ENCODE measurements at places on chromosomes 5 and 9.

GRCh38 chr5:151214614-151215545 is 9.0 kb downstream of the CCDC69 start:
- DNase-seq: peak; percentile 52

DNA sequence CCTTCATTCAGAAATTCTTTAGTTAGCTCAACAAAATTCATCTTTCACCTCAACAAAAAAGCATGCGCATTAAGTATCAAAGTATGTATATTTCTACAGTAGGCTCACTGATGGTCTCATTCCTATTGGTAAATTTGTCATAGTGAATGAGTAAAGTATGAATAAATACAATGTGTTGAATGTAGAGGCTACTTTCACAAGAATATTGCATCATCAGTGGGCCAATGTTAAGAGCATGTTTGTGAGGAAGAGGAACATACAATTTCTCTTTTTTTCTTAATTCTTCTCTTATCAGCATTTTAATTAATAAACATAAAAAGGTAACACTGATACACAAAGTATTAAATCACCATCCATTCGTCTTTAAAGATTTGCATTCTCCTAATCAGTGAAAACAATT is 505.1 kb downstream of the CETN3 start:
- no peak for DNase-seq

GRCh38 chr5:97538912-97539311 is 355.9 kb upstream of the RIOK2 start:
- DNase-seq: no peak

DNA sequence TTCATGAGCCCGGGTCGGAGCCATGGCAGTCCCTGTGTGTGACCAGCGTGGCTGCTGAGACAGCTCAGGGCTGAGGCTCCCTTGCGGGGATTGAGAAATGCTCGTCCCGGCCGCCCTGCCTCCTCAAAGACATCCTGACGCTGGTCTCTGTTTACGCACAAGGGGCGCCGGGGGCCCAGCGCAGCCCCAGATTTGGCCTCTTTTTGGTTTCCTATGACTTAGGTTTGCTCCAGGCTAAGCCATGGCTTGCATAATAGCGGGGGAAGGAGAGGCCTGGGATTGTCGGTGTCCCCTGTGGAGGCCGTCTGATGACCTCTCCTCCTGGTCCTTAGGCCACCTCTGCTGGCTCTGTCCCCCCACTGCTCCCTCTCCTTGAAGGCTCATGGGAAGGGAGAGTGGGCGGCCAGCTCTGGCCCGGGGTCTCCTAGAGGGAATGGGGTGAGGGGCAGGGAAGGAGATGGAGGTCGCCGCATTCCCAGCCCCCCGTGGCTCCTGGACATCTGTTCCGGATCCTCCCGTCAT is 3.5 kb downstream of the LAMC3 start:
- DNase-seq: no peak

DNA sequence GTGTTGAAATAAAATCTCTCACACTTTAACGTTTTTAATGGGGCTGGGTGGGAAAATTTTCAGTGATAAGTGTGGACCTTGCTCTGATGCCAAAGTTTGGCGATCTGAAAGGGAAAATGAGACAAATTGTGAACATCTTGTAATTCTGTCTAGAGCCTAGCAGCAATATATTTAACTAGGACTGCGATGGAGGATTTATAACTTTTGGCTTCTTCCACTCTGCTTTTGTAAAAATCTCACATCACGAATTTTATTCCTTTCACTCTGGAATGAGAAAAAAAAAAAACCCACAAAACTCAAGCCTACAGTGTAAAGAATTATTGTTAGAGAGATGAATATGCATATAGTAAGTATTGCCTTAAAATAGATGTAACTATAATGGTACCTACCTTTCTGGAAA is 19.9 kb downstream of the CCNH start:
- no peak for DNase-seq

DNA sequence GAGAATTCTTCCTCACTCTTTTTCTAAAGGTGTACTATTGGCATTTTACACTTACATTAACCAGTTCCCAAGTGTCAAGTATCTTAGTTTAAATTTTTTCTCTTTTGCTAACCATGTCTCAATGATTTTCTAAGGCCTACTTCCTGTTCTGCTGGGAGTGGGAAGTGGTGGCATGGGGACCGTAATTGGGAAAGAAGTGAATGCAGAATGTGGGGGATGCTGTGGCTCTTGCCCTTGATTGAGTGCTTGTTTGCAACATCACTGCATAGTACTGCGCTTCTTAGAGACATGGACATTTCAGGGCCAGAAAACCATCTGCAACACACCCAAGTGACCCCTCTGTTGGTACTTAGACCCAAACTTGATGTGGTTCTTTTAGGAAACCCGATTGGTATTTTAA is 32.8 kb downstream of the MRRF start:
- no peak for DNase-seq

GRCh38 chr5:90921418-90921973 is 362.9 kb downstream of the ADGRV1 start:
- no peak for DNase-seq

GRCh38 chr9:109771087-109771486 is 8.9 kb upstream of the PALM2AKAP2 start:
- DNase-seq: no peak

- DNase-seq: no peak
These were observed 39.0 kb downstream of the GDA start for GRCh38 chr9:72188232-72188631.

DNA sequence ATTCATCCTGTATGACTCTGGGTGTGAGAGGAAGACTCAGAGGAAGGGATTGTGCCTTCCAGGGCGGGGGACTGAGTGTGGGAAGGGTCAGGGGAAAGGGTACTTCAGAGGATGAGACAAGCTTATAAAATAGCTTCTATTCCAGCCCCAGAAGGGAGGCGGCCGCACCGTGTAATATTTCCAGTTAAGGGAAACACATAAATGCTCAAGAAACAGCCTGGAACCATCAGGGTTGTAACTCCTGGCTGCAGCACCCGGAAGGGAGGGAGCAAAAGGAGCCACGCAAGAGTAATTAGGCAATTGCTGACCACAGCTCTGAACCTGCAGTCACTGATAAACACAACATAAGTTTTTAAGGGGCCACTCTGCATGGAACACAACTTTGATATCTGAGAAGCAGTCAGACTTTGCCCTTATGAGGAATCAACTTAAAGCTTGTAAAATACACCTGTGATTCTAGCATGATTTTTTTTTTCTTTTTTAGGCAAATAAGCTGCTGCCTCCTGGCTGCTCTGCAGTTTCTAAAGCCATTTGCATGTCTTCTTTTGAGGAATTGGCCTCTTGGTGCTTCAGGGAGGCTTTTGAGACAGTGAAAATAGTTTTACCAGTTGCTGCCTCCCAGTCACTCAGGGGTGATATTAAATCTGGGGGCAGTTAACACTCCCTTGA is 382.7 kb downstream of the ENC1 start:
- no peak for DNase-seq

DNA sequence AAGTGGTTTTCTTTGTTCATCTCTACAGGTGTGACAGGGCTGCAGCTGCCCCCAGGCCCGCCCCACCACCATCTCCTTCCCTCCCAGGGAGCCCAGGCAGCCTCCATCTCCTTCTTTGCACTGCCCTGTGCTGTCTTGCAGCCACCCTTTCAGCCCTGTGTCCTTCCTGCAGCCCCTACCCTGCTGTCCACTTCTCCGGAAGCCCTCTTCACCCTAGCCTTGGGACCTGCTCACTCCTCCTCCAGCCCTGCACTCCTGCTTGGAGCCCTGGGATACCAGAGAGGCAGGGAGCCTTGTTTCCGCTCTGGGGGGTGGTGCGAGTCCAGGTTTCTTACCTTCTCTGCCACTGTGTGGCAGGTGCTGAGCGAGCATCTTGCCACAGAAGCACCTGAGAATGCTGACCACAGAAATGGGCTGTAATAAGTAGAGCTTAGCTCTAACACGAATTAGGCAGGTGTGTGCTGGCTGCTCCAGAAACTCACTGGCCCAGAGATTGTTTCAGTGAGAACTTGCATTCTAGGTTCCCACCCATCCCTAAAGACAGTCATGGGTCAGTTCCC is 51.3 kb upstream of the GADD45G start:
- no peak for DNase-seq

- no peak for DNase-seq
These were observed 975.4 kb downstream of the NR2F1-AS1 start for GRCh38 chr5:92605591-92605990.

DNA sequence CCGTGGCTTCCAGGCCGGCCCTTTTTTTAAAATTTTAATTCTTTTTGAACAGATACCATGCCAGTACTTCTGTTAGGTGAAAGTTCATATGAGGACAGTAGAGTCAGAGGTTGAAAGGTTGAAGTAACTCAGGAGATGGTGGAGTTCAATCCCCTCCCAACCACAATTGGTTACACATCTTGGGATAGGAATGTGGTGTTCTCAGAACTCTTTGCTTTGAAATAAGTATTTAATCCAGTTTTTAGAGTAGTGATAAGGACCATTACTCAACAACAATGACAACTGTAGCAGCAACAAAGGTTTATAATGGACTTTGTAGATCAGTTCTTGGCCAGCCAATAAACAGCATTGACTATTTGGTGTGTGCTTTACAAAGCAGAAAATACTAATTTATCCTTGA is 116.0 kb downstream of the ARHGAP26 start:
- no peak for DNase-seq

- DNase-seq: no peak
These were observed 53.4 kb downstream of the OR2K2 start for GRCh38 chr9:111276431-111277128.

DNA sequence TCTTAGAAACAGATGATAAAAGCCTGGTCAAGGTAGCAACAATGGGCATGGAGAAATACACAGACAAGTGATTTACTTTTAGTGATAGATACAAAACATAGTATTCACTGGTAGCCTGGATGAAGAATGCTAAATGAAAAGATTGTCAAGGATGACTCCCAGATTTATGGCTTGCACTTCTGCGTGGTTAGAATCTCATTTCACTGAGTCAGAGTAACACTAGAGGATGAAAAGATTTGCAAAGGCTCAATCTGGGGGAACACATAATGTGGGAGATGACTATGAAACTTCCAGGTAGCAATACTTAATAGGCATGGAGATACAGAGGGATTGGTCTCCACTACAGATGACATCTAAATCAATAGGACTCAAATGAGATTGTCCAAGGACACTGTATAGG is 38.4 kb downstream of the AGTPBP1 start:
- DNase-seq: no peak

DNA sequence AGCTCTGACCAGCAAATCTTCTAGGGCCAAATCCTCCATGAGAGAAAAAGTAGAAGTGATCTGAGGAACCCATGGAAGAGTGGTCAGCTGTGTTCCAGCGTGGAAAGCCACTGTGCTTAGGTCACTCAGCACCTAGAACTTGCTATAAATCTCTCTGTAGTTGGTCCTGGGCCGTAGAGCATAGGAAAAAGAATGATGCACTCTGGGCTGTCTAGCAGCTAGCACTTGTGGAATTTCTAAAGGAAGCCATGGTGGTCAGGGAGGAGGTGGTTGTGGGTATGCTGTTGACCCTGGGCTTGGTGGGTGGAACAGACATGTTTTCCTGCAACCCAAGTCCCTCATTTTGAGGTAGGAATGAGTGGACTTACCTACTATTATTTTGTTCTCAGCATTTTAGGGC is 48.1 kb downstream of the GGTA1 start:
- DNase-seq: no peak

DNA sequence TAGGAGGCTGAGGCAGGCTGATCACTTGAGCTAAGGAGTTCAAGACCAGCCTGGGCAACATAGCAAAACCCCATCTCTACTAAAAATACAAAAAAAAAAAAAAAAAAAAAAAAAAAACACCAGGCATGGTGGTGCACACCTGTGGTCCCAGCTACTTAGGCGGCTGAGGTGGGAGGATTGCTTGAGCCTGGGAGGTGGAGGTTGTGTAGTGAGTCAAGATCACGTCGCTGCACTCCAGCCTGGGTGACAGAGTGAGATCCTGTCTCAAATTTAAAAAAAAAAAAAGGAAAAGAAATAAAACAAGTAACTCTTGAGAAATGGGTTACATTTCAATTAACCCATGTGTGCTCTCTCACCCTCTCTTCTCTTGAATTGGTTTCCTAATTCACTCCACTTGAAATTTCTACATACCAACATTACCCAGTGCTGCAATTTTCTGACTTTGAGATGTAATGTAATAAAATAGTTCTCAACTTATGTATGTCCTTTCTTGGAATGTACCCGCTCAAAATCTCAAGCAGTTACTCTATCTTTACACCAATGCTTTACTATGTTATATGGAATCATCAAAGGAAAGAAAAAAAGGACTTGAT is 35.8 kb downstream of the TMEM245 start:
- no peak for DNase-seq

DNA sequence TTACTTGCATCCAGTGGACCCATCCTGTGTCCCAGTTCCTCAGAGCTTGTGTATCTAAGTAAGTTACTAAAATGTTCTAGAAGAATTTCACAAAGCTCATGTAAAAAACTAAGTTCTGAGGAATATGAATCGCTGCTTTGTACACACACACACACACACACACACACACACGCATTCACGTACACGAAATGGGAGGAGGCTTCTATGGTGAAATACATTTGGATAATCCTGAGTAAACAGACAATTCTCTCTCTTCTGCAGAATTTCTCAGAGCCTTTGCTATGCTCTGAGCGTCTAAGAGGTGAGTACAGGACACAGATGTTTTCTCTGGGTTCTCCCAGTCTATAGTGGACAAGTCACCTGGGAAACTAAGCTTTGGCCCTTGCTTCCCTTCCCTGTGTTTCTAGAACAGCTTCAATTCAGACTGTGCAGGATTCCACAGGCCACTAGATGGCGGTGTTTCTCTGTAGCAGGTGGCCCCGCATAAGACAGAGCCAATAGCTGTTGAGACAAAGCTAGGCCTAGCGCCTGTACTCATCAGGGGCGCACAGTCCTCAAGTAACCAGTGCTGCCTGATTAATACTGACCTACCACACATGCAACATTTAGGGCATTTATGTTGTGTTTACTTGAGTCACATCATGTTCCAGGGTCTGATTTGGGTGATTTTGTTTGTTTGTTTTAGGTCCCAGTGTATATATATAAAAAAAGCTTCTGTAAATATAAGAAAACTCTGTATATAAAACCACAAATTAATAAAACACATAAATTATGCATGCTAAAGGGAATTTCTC is 114.8 kb downstream of the LIFR start:
- peak; percentile 72 for DNase-seq

DNA sequence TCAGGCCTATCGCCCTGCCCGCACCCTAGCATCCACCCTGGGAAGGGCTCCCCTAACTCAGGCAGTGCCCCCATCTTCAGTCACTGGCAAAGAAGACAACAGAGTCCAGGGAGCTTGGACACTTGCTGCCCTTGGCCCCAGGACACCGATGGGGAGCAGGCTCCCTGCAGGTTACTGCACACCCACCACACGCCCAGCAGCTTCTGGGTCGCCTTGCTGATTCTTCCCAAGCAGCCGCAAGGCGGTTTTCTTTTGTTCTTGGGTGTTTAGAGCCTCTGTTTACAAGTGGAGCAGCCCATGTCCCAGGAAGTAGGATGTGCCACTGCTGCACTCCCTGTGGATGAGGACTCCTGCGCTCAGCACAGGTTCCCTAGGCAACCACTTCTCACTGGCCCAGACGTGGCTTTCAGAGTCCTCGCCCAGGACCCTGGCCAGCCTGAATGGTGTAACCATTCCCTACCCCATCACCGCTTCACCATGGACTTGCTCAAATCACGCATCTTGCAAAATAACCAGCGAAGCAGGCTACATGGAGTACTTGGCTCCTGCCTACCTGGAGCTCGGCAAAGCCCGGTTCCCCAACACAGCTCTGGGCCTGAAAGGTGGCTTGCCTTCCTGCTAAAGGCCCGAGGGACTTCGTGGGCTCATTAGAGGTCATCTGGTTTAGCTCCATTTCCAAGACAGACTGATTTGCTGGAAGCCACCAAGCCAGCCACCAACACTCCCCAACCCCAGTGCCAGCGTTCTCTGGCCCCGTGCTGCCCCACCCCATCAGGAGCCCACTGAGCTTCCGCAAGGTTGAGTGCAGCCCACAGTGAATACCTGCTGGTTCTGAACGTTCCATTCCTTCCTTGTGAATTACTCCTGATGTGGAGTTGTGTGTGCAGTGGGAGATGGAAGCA is 60.0 kb downstream of the PSMB7 start:
- no peak for DNase-seq

Measured in CD4-positive, alpha-beta T cell treated with Interleukin-1 beta for 1 hour (primary cell).